CMK (cell line): ENCODE measurements at places on chromosomes 7 and 10.

DNA sequence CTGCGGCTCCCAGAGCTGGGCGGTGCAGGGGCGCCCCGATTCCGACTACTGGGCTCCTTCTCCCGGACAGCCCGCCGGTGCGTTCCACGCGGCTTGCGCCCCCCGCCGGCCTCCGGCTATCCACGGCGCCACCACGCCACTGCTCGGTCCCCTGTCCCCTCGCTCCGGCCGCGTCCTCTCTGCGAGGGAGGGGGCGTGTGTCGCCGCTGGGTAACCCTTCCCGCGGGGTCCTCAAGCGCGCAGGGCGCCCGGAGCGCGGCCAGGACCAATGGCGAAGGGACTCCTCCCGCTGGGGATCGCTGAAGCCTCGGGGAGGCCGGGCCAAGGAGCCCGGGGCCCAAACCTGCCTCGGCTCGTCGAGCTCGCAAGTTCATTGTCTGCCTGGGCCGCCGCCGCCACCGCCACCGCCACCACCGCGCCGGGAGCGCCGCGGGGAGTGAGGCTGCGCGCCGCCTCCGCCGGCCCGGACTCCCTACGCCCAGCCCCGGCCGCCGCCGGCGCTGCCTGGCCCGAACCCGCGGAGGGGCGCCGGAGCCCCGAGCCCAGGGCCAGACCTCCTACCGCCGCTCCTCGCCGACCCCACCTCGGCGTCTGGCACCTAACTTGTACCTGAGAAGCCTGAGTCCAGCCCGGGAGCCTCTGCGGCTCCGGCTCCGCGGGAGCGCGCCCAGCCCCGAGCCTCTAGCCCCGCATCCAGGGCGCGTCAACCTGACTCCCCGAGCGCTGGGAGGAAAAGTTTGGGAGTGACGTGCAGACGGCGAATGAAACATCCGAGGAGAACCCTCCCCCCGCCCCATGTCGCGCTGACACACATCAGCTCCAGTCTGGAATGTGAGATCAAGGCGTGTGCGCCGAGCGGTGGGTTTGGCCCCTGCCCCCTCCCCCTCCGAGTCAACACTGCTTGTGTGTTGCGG is at the start of gene CHST15:
TSS of gene CHST15 (minus strand) at position 739 of the 914 bp plus-strand sequence. CDS start 47,386 bp downstream, outside the sequence.
- DNase-seq: no peak

DNA sequence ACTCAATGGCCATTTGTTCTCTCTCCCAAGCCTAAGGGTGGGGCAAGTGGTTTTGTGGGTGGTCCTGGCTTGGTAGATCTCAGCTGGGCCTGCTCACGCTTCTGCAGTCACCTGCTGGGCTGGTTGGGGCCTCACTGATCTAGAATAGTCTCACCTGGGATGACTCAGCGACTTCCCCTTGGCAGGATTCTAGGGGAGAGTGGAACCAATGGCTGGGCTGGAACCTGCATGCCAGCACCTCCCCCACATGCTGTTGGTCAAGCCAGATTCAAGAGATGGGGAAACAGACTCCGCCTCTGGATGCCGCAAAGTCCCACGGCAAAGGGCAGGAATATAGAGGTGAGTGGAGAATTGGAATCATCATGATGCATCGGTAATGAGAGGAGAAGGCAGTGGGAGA is 292.9 kb upstream of the NPVF start:
- DNase-seq: no peak

DNA sequence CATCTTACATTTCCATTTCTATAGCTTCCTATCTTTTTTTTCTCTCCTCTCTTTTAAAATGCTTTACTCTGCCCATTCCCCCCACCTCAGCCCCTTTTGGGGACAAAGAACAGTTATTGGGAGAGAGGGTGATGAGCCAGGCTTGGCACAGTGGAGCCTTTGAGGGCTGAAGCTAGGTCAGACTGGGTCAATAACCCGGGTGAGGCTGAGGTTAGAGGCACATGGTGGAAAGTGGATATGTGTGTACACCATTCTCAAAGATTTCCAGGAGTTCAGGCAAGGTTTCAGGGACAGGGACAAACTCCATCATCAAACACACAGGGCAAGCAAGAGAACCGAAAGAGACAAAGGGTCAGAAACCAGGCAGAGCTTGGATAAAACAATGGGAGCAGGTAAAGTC is 11.5 kb downstream of the ABCB4 start:
- DNase-seq: no peak

- no peak for DNase-seq
Observed at GRCh38 chr7:124106575-124106974, 73.7 kb upstream of the TMEM229A start.

- DNase-seq: no peak
Observed at GRCh38 chr10:54530299-54530698, 270.7 kb downstream of the PCDH15 start.

GRCh38 chr10:63210611-63211196 is 77.6 kb downstream of the NRBF2 start:
- DNase-seq: no peak

DNA sequence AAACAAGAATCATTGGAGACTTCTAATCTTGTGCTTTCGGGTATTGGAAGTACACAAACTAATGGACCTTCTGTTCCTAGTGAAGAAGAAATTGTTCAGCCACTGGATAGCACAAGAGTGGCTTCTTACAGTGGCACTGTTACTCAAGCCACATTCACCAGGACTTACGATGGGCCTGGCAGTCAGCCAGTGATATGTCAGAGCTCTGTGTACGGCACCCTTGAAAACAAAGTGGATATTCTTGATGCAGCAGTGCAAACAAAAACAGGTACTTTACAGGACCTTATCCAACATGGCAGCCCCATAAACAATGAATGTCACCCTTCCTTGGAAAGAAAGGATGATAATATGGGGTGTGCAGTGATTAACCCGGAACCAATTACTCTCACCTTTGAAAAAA is 61.6 kb downstream of the TASOR2 start:
- DNase-seq: no peak

GRCh38 chr10:2825841-2826240 is 241.5 kb upstream of the PFKP start:
- no peak for DNase-seq

GRCh38 chr7:129160161-129160905 is 15.8 kb downstream of the TSPAN33 start:
- DNase-seq: no peak

GRCh38 chr10:104299031-104299904 is 30.3 kb downstream of the GSTO2 start:
- DNase-seq: no peak

DNA sequence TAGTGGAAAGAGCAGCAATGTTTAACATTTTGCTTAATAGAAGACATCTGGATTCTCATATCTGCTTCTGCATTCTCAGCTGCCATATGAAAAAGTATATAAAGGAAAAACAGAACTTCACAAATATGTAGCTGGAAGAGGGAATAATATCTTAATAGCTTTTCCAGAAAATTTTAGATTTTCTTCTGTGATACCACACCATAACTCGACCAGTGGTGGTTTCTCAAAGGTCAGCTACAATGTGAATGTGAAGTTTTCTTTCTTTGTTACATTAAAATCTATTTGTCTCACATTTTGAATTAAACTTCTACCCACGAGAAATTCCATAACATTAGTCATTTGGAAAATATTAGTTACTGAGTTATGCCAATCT is 339.8 kb downstream of the PARD3 start:
- no peak for DNase-seq

DNA sequence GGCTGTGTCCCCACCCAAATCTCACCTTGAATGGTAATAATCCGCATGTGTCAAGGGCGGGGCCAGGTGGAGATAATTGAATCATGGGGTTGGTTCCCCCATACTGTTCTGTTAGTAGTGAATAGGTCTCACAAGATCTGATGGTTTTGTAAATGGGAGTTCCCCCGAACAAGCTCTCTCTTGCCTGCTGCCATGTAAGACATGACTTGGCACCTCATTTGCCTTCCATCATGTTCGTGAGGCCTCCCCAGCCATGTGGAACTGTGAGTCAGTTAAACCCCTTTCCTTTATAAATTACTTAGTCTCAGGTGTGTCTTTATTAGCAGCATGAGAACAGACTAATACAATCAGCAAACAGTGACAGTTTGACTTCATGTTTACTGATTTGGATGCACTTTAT is 14.6 kb upstream of the R3HCC1L start:
- no peak for DNase-seq

- DNase-seq: no peak
Observed at GRCh38 chr7:79713276-79713675, 259.8 kb upstream of the MAGI2 start.

- DNase-seq: no peak
Observed at GRCh38 chr10:61188691-61189090, 244.7 kb upstream of the RHOBTB1 start.

DNA sequence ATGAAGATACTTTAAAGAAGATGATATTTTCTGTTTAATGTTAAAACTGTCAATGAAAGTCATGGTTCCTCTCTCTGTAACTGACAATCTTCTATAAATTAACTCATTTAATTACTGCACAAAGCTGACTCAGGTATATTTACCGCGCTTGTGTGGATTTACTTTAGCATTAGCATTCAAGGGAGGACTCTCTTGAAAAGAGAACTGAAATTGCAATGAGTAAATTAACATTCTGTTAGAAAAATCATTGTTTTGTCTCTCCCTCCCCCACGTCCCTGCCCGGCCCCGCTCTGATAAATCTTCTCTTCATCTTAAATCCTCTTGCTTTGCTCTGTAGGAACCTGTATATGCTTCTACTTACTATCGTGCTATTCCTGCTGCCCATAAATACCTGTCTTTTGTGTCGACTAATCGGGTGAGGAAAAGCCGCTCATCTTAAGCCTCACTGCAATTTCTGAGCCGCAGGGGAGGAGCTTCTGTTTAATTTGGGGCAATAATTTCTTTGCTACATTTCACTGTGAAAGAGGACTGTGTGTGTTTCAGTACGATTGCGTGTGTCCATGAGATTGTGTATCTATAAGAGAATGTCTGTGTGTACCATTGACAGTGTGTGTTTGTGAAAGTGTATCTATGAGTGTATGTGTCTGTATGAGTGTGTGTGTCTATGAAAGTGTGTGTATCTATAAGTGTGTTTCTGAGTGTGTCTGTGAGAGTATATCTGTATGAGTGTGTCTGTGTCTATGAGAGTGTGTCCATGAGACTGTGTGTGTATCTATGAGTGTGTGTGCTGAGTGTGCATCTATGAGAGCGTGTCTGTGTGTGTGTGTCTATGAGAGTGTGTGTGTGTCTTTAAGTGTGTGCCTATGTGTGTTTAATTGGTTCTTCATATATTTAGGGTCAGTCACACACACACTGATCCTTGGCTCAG is 46.5 kb upstream of the LYZL2 start:
- DNase-seq: no peak

DNA sequence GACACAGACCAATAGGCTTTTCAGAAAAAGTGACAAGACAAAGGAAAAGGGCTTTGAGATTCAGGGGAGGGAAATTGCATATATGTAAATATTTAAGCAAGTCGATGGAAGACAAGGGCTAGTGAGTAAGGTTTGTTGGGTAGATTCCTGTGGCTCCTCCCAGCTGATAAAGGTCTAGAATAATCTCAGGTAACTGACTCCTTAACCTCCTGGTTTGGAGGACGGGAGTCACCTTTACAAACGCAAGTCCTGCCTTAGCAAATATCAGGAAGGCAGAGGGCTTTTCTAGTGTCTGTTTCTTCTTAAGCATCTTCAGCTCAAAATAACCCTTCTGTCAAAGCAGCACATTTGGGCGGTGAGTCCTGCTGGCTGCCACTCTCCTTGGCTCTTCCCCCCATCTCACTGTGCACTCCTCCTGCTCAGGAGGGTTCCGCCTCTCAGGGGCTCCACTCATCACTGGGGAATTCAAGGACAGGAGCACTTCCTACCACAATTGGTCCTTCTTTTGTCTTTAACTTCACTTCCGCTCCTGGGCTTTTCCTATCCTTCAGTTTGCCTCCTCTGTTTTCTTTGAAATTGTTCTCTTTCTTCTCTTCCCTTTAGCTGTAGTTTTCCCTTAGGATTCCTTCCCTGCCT is 496.3 kb upstream of the KLF6 start:
- DNase-seq: no peak

GRCh38 chr7:31098642-31099360 is 46.7 kb downstream of the ADCYAP1R1 start:
- no peak for DNase-seq

DNA sequence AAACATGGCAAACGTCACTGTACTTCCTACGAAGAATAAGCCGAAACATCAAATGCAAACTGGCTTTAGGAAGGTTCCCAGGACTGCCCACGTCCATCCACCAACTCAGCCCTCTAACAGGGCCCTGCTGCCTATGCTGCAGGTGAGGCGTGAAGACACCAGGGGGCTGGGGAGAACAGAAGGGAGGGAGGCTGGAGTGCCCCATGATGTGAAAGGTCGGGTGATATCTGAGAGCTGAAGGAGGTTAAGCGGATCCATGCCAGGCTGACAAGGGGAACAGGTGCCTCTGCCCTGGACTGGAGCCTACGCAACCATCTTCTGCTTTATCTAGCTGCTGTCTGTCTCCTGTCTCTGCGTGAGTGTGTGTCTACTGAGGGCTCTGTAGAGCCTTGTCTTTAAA is 40.2 kb upstream of the ATP6V0A4 start:
- DNase-seq: no peak

GRCh38 chr10:36534471-36535002 is 590.9 kb upstream of the ANKRD30A start:
- no peak for DNase-seq

DNA sequence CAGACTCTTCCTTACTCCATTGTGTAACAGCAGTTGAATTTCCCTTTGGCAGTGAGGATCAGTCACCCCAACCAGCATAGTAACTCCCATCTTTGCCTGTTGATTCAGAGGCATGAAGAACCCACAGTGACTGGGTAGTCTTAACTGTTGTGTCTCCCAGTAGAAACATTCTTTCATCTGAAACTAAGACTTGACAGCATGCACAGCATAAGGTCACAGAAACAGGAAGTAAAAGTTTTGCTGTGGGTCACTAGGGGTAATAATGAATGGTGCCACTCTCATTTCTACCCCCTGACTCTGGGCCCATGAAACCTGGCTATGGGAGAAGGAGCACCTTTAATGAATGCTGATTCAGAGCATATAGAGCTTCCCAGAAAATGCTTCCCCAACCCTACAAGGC is 8.3 kb upstream of the FRMPD2 start:
- DNase-seq: no peak

- DNase-seq: no peak
Observed at GRCh38 chr10:33189363-33189762, 145.1 kb downstream of the NRP1 start.

DNA sequence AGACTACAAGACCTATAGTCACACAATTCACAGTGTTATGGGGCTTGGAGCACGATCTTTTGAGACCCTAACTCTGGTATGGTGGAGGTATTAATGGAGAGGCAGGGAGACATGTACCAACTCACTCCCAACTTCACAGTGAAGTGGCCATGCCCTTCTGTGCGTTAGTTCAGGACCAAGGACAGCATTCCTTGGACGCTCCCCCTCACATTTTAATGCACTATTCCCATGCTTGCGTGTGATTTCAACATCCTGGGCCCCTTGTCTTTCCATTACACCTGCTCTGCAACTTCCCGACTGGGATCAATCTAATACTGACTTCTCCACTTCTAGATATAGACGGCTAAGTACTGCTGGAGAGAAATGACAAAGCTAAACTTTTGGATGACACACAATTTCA is 72.7 kb downstream of the PLCE1 start:
- no peak for DNase-seq
